ENCODE measurements at places on chromosomes 5 and 9.

GRCh38 chr5:141356133-141356532, 1.3 kb downstream of the PCDHGA4 start:
- DNase-seq, result no peak

- peak; percentile 66 for DNase-seq
Measured at GRCh38 chr9:96654450-96655197, 493 bp downstream of the PRXL2C start.

GRCh38 chr5:160959804-160960203, 107.8 kb upstream of the ATP10B start:
- DNase-seq, result no peak

- DNase-seq, result no peak
Measured at GRCh38 chr9:81850724-81851123, 77.5 kb upstream of the SPATA31D4 start.

DNA sequence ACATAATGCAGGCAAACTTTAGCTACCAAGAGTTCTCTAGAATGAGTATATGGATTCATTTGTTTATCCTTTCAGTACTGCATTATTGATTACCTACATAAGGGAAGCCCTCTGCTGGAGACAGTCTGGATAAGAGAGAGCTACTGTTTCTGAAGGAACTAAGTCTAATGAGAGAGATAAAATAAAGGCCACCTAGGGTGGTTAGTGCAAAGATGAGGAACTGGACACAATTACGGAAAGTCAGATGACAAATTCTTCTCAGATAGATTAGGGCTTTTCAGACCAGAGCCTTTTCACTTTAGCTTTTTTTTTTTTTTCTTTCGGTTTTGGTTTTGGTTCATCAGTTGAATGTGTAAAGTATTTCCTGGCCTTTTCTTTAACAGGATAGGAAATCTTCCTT, 31.3 kb downstream of the ISOC1 start:
- no peak for DNase-seq
